ENCODE measurements at places on chromosomes 13 and 19.

DNA sequence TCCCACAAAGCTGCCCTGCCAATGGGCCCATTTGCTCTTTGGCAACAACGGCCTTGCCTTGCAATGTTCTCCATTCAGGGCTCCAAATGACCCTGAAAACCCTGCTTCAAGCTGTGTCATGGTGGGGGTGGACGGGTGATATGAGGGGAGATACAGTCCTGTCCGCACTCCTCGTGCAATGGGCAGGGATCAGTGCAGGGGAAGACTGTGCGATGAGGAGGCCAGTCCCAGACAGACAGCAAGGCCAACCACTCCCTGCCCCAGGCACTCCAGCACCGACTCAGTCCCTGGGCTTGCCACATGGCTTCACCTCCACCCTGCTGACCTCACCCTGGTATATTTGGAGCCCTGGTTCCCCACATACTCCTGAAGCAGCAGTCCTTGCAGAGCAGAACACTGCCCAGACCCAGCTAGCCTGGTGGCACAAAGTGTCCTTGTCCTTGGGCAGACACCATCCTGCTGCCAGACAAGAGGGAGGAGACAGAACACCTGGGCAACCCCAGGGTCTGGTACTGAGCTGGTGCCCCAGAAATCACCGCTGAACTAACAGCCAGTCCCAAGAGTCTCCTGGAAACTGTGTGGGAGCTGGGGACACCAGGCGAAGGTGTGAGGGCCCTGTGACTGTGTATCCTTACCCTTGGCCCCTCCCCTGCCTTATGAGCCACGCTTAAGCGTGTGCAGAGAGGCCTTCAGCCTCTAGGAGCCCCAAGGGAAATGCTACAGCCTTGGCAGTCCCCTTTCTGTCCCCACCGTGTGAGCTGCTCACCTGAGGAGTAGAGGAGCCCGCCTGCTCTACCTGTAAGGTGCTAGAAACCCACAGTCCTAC lies 9.1 kb upstream of the SLC35E1 start:
- DNase-seq, result no peak

- no peak for DNase-seq
These were observed 113.6 kb upstream of the ARGLU1 start for GRCh38 chr13:106681536-106681935.

GRCh38 chr13:110618167-110618566 lies 2.8 kb downstream of the NAXD start:
- DNase-seq, result no peak

GRCh38 chr13:65937251-65937650 lies 1292.9 kb downstream of the PCDH9 start:
- no peak for DNase-seq

DNA sequence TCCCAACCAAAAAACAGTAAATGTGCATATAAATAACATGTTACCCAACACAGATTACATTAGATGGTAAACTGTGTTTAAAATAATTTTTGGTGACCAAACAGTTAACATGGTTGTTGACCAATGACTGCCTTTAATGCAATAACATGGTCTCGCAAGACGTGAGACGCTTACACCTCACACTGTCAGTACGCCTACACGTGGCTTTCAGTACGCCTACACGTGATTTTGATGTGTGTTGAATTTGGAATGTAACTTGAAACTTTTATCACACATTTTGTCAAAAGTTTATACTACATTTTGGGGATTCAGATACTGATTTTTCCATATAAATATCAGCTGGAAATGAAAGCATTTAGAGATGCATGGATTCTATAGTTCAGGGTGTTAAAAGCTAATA lies 32.0 kb downstream of the SLC7A9 start:
- no peak for DNase-seq

DNA sequence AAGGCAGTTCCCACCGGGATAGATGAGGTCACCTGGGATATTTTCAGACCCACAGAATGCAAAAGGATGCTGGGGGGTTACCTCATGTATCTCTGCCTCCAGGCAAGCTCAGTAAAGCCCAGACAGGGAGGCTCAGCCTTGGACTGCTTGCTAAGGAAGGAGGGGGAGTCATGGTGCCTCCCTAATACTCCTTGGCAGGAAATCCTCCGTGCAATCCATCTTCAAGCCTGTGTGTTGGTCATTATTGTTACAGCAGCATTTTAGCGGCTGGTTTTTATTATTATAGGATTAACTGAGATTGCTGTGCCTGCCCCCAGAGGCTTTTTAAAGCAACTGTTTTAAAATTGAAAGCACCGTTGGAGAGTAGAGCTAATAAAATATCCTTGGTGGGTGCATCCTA lies 188.5 kb upstream of the UBL3 start:
- DNase-seq, result no peak

GRCh38 chr13:76864259-76864658 lies 21.9 kb downstream of the KCTD12 start:
- DNase-seq, result no peak

DNA sequence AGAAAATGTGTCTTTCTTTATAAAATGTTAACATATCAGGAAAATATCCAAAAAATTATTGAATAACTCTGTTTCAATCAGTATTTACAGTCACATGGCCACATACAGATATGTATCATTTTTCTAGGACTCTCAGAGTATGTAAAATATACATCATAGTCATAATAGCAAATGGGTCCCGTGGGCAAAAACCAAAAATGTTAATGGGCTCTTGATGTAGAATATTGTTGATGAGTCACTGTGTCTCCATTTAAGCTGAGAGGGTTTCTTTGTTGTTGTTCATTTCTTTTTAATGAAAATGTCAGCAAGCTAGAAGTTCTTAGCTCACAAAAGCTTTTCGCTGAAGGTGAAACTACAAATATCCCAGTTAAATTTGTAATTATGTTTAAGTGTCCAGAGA lies 1713.1 kb upstream of the PCDH20 start:
- DNase-seq, result no peak

DNA sequence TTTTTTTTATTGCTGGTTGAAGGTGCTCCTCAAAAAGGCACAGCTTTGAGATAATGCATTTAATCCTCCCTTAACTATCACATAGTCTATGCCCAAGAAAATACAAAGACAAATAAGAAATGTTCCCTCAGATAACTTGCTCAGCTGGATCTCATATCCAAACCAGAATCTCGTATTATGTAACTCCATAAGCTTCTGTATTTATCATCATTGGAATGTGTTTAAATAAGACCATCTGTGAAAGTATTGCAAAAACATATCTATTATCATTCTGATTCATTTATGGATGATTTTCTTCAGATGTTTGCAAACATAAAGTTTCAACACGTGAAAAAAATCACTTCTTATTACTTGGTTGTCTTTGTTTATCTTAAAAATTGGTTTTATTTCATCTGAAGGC lies 190.9 kb downstream of the IRS2 start:
- no peak for DNase-seq

DNA sequence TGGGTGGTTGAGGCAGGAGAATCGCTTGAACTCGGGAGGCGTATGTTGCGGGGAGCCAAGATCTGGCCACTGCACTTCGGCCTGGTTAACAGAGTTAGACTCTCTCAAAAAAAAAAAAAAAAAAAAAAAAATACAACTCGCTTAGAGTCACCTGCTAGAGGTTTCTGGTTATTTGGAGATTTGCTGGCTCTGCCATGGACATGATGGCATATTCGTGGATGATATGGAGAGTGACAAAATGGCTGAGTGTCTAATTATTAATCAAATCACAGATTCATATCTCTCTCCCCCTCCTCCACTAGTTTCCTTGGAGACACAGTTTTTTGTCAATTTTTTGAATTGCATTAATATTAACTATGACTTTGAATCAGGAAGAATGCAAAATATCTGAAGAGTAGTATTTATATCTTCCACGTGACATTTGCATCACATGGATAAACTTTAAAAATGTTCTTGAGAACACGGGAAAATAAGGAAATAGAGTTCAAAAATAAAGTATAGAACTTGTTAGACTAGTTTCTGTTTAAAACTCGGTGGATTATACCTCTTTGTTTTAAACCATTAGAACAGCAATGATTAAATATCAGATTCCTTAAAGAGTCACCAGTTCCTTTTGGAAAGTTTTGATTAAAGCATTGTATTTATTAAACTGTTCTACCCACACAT lies 47.8 kb downstream of the KLF5 start:
- DNase-seq, result no peak

DNA sequence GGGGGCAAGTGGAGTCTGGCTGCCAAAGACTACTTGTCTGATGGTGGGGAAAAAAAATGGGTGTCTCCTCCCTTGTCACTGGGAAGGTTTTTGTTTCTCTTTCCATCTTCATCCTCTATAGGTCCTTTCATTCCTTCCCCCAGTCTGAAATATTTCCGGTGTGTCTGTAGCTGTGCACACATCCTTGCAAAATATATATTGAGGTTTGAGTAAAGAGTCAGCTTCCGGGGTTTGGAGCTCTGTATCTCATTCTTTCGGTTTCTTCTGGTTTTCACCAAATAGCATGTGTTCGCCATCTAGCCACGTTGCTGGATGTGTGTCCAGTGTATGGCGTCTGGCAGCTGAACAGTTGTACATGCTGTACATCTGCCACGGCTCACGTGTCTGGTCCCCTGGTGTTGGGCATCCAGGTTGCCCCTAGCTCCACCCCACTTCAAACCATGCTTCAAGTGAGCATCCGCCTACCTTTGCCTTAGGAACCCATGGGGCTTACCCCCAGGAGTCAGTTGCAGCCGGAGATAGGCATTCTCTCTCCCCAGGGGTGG lies 142.2 kb downstream of the SIPA1L3 start:
- peak; percentile 75 for DNase-seq

DNA sequence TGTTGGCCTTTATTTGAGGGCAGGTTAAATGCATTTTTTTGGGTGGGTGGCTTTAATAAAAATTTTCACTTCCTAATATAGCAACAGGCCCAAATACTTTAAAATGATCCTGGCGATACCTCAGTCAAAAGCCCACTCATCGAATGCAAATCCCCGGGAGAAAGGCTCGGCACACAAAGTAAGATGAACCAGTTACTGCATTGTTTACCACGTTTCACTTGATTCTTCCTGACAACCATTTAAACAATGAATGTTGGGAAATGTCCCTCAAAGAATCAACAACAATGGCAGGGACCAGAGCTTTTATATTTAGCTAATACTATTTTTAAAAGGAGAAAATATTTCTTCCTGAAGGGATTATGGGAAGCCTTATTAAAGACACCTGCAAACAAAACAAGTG lies 187.7 kb downstream of the ABCC4 start:
- DNase-seq, result no peak

- DNase-seq, result no peak
These were observed 156.2 kb downstream of the STK24 start for GRCh38 chr13:98420554-98421175.

- no peak for DNase-seq
These were observed 3.1 kb upstream of the BCL3 start for GRCh38 chr19:44745341-44745831.

- no peak for DNase-seq
These were observed 110.5 kb downstream of the FRY start for GRCh38 chr13:32142115-32142514.

- no peak for DNase-seq
These were observed 4.7 kb downstream of the DNMT1 start for GRCh38 chr19:10190026-10190425.

DNA sequence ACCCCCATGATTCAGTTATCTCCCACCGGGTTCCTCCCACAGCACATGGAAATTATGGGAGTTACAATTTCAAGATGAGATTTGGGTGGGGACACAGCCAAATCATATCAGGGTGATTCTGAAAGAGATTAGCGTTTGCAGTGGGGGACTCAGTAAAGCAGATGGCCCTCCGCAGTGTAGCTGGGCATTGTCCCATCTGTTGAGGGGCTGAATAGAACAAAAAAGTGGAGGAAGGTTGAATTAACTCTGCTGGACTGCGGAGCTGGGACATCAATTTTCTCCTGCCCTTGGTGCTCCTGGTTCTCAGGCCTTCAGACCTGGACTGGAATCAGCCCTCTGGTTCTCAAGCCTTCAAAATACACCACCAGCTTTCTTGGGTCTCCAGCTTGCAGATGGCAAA lies 55.2 kb upstream of the CACNA1A start:
- DNase-seq, result no peak

DNA sequence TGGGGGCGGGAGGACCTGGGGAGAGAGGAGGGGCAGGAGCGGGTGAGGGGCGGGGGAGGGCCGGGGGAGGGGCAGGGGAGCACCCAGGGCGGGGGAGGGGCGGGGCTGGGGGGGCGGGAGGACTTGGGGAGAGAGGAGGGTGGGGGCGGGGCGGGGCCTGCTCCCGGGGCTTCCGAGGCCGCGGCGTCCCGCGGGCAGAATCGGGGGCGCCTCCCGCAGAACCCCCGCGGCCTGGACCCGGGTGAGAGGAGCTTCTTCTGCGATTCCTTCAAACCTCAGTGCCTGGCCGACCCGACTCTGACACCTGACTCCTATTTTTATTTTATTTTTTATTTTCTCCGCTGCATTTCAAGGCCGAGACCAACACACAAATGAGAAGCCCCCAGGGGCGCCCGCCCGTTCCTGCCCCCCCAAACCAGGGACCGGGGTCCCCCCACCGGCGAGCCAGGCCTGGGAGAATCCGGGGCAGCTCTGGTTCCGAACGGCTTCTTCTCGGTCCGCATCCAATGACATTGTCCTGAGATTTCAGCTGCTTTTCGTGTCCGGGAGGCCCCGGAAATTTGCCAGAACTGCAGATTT lies 470 bp upstream of the GRTP1 start:
- DNase-seq, result no peak

- no peak for DNase-seq
These were observed 56.8 kb downstream of the SLC7A1 start for GRCh38 chr13:29538652-29539040.

- DNase-seq, result no peak
These were observed 28.4 kb downstream of the ZNF844 start for GRCh38 chr19:12092956-12093355.

- DNase-seq, result peak; percentile 21
These were observed 36.4 kb upstream of the IGFL1 start for GRCh38 chr19:46192992-46193650.

DNA sequence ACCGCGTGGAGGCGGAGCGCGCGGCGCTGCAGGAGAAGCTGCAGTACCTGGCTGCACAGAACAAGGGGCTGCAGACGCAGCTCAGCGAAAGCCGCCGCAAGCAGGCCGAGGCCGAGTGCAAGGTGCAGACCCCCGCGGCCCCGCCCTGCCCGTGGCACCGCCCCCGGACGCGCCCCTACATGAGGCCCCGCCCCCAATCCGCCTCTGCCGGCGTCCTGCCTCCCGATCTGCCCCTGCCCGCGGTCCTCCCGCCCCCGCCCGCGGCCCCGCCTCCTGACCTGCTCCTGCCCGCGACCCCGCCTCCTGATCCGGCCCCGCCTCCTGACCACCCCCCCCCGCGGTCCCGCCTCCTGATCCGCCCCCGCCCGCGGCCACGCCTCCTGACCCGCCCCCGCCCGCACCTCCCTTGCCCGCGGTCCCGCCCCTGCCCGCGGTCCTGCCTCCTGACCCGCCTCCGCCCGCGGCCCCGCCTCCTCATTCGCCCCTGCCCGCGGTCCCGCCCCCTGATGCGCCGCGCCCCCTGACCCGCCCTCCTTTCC lies 11.7 kb downstream of the PRR36 start:
- DNase-seq, result peak; percentile 69
